ENCODE measurements at places on chromosomes 3 and 15.

DNA sequence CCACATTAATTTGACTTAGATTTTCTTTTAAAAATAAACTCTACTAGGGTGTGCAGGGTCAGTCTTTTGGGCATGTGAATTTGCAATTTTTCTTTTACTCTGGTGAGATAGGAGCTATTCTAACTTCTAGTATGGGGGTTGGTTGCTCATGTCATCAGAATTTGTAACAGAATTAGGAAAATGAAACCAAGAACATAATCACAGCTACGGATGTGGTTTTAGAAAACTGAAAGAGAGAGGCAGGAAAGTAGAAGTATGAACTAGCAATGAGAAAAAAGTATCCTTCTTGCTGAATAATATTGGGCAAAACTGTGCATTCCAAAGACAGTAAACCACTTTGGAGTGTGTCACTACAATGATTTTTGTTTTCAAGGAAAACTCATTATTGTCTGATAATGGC is 43.3 kb downstream of the ADPGK start:
- DNase-seq, result no peak

GRCh38 chr15:68503213-68503612 is 71.2 kb upstream of the ITGA11 start:
- no peak for DNase-seq

- no peak for DNase-seq
These were observed 29.4 kb upstream of the IQSEC1 start for GRCh38 chr3:13102386-13103345.

- DNase-seq, result no peak
These were observed 6.7 kb downstream of the RFT1 start for GRCh38 chr3:53123510-53123909.

DNA sequence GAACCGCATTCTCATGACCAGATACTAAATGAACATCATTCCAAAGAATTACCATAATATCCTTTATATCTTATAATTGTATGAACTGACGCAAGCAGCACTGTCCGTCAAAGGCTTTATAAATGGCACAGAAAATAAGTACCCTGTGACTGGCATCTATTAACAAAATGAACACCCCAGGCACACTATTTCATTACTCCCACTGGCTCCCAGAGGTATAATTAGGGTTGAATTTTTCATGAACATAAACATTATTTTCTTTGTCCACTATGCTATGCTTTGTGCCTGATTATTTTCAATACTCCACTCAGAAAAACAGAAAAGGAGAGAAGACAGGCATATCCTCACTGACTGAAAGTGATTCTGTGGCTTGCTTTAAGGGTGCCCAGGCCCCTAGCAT is 71.1 kb downstream of the LYZL4 start:
- no peak for DNase-seq

DNA sequence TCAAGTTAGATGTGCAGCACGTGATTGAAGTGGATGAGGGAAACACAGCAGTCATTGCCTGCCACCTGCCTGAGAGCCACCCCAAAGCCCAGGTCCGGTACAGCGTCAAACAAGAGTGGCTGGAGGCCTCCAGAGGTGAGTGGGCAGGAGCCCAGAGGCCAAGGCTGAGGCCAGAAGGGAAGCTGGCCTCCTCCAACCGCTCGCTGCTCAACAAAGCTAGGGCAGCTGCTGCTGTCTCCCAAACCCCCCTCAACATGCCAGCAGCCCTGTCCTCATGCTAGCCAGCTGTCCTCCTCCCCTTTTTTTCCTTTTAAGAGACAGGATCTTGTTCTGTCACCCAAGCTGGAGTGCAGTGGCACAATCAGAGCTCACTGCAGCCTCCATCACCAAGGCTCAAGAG is 57.0 kb downstream of the BOC start:
- no peak for DNase-seq

DNA sequence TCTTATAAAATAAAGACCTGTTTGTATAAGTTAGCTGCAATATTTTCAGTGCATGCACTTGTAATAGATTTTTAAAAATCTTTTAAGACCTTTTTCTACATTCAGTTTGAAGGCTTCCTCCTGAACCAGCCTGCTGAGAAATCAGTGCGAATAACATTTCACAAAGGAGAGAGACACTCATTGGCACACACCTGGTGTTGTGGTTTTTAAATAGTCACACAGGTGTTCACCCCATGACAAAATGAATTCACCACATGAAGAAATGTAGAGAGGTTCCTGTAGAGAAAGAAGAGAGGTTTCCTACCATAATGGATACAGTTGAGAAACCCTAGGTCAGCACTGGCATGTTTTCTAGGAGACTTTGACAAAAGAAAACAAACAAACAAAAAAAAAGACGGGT is 237.3 kb downstream of the CNTN6 start:
- DNase-seq, result no peak

- DNase-seq, result no peak
These were observed 59.4 kb downstream of the DAPK2 start for GRCh38 chr15:63986751-63987341.

GRCh38 chr3:117444175-117444574 is 734.6 kb downstream of the TUSC7 start:
- DNase-seq, result no peak

- DNase-seq, result no peak
These were observed 184.7 kb upstream of the LINGO1 start for GRCh38 chr15:77817434-77817833.

- DNase-seq, result peak; percentile 48
These were observed 42.1 kb upstream of the TASOR start for GRCh38 chr3:56725175-56725574.

DNA sequence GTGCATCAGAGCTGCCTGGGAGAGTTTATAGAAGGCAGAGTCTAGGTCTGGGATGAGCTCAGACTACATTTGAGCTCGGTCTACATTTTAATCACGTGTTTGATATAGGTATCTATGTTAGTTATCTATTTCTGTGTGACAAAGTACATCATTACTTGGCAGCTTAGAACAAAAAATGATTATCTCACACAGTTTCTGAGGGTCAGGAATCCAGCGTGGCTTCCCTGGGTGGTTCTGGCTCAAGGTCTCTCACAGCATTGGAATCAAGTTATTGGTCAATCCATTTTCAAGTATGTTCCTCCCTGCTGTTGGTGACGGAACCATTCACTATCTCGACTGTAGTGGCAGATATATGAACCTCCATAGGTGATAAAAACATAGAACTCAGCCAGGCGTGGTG is 71.7 kb downstream of the ABHD5 start:
- DNase-seq, result no peak

GRCh38 chr3:106794442-106794841 is 582.8 kb upstream of the CCDC54 start:
- no peak for DNase-seq
